ENCODE measurements at places on chromosomes 3 and 15.

DNA sequence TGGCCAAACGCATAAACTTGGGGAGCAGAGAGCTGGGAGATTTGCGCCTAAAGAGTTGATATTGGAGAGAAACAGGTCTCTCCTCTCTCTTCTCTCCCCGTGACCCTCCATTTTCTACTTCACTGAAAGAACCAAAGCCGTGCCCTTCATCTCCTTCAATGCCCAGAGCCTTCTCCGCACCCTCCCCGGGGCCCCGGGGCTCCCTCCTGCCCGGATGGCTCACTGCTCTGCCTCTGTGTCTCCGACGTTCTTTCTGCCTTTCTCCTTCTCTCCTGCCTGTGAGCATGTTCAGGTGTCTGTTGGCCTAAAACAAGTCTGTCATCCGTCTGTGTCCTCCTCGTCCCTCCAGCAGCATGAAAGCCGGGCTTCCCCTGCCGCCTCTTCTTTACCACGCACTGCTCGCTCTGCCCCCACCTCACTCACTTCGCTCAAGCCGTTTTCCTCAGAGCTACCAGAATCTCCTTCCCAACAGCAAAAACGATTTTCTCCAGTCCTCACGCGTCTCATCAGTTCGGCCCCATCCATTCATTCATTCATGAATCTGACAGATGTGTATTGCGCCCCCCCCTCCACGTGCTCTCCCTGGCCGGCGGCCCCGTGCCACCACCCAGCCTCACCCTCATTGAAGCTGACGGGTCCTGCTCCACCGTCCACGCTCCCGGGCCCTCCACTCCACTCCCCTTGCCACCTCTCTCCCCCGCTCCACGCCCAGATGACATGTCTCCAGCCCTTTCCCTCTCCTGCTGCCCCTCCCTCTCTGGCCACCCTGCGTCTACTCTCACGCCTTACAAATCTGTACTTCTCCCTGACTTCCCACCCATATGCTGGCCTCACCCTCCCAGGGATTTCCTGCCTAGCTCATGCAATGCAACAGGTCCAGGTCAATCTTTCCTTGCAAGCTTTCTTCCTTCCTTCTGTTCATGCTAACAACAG is 10.2 kb downstream of the MUC4 start:
- DNase-seq, result no peak

- no peak for DNase-seq
These were observed 24.6 kb downstream of the CHCHD6 start for GRCh38 chr3:126728680-126729079.

DNA sequence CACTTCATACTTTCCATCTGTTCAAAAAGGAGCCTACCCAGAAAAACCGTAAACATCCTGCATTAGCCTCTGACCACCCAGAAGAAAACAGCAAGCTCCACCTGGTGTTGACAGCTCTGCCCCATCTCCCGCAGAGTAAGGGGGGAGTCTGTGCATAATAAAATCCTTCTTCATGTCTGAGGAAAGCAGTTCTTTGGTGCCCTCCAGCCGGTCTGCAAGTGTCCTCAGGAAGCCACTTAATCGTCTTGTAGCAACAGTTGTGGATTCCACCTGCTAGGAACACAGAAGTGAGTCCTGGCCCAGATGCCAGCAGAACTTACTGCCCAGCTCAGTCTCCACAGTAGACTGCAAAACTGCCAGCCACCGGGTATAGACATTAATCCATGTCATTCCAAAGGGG is 22.5 kb downstream of the RIOX2 start:
- DNase-seq, result no peak

GRCh38 chr3:118960876-118961450 is 73.7 kb downstream of the IGSF11 start:
- DNase-seq, result no peak

- no peak for DNase-seq
These were observed 936 bp downstream of the ZXDC start for GRCh38 chr3:126474498-126475412.

DNA sequence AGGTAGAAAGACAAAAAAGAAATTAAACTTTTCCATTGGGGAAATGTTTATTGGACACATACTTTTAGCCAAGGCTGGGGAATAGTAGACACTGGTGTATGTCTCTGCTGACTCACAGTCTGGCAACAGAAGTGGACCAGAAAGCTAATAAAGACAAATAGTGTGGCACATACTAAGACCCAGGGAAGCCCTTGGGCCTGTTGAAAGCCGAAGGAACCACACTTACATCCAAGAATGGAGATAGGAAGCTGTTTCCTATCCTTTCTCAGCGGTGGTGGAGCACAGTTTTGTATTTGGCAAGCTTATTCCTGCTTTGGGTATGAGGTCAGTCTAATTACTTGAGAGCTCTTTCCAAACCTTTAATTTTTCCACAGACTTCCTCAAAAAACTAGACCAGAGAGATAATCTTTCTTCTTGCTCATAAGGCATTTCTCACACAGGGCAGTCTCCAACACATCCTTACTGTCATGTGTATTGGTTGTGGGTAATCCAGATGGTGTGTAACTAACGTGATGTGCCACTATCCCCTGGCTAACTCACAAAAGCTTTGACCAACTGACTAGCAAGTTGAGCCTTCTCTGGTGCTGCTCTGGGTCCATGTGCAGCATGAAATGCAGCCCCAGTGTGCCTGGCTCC is 279.1 kb upstream of the IGF1R start:
- no peak for DNase-seq

- no peak for DNase-seq
These were observed 166.0 kb upstream of the COL8A1 start for GRCh38 chr3:99472385-99472784.

GRCh38 chr3:11832981-11833905 is 13.4 kb downstream of the TAMM41 start:
- no peak for DNase-seq

DNA sequence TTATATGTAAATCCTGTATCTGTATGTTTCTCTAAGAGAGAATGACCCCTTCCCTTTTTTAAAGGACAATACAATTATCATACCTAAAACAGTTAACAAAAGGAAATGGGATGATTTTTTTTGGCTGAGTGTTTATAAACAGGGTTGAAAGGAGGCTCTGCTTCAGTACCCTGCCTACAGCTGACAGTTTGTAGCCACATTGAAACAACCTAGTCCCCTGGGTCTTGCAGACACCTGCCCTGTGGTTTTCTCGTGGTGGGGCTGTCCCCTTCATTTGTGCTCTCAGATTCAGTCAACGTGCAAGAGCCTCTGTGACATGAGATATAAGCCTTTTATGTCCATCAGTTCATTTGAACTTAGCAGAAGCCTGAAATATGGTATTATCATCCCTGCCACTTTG is 2.3 kb upstream of the HMCES start:
- no peak for DNase-seq

GRCh38 chr3:126685021-126685420 is 19.0 kb upstream of the CHCHD6 start:
- DNase-seq, result no peak

GRCh38 chr3:53834429-53835095 is 11.7 kb downstream of the CHDH start:
- DNase-seq, result no peak
